ENCODE measurements at places on chromosomes 5 and 9. TPM values are rescaled to one million over a fixed set of nuclear protein-coding genes. Genes with fewer than 3 reads are reported as not detected.

Gene PTPN3
- 15.3 TPM for polyA plus RNA-seq

Gene WNT8A
- polyA plus RNA-seq, result not detected

Gene GABRA1
- 0.10 TPM for polyA plus RNA-seq

Gene DNLZ
- polyA plus RNA-seq, result 8.5 TPM

Gene FBP1
- polyA plus RNA-seq, result 207 TPM

Gene TYRP1
- 2.5 TPM for polyA plus RNA-seq

Gene PCDHB16
- not detected for polyA plus RNA-seq

Gene ORM2
- polyA plus RNA-seq, result not detected

Gene OR1Q1
- not detected for polyA plus RNA-seq

GRCh38 chr9:101367323-101367722, 17.5 kb downstream of the BAAT start:
- peaks cover 12% of the 10 kb centered on the region for H3K4me1 ChIP-seq
- no peak overlapping the region for H3K4me3 ChIP-seq
- DNase-seq, result no peak
- H3K27me3 ChIP-seq, result no peaks in the 10 kb centered on the region

GRCh38 chr5:31193591-31194467, at the start of gene CDH6:
Gene CDH6, plus strand, starts transcription at chr5:31193686. Its CDS starts 73,788 bp downstream, at chr5:31267474.
- H3K4me3 ChIP-seq, result peak within 1 kb of the TSS; percentile 54
- H3K27ac ChIP-seq, result peak within 1 kb of the TSS; percentile 73
- H3K4me1 ChIP-seq, result no peaks in the 10 kb centered on the region
- DNase-seq, result peak; percentile 71
- no peaks in the 10 kb centered on the region for H3K27me3 ChIP-seq
- no peaks in the 10 kb centered on the region for H3K36me3 ChIP-seq

DNA sequence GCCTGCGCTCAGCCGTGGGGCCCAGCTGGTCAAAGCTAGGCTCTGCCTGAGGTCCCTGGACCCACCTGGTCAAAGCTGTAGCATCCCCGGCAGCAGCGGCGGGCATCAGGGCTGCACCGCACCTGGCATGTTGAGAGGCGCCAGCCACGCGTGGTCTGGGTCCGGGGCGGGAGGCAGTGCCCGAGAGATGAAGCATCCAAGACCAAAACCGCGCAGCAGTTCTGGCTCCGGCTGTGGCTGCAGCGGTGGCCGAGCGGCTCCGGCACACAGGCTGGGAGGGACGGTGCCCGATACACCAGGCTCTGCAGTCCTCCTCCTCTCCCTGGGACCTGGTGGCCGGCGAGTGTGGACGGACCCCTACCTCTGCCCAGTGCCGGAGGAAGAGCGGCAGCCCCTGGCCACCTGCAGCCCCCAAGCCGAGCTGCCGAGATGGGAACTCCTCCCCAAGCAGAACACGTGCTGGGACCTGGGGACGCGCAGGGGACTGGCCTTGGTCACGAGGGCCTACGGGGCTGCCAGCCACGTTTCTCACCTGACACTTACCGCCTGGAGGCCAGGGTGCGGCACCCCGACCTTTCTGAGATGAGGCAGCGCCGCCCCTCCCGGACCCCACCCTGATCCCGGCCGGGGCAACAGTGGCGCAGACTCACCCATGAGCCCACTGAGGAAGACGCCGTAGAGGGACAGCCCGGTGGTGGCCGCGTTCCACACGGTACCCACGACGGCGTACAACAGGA, 33.0 kb downstream of the SLC9A3 start:
- no peaks in the 10 kb centered on the region for H3K4me1 ChIP-seq
- no peaks in the 10 kb centered on the region for H3K36me3 ChIP-seq
- peaks cover 2% of the 10 kb centered on the region for H3K27me3 ChIP-seq
- H3K4me3 ChIP-seq, result no peak overlapping the region

- H3K4me1 ChIP-seq, result no peaks in the 10 kb centered on the region
- H3K27ac ChIP-seq, result no peak overlapping the region
- DNase-seq, result no peak
- no peaks in the 10 kb centered on the region for H3K36me3 ChIP-seq
- H3K27me3 ChIP-seq, result no peaks in the 10 kb centered on the region
- H3K4me3 ChIP-seq, result no peak overlapping the region
Measured at GRCh38 chr9:19465586-19466279, 56.9 kb downstream of the ACER2 start.

GRCh38 chr9:22036866-22037626, 27.9 kb upstream of the CDKN2B start:
- no peaks in the 10 kb centered on the region for H3K27me3 ChIP-seq
- DNase-seq, result no peak
- peaks cover 4% of the 10 kb centered on the region for H3K4me1 ChIP-seq

- no peaks in the 10 kb centered on the region for H3K4me1 ChIP-seq
- no peaks in the 10 kb centered on the region for H3K27me3 ChIP-seq
- H3K36me3 ChIP-seq, result no peaks in the 10 kb centered on the region
Measured at GRCh38 chr5:172502969-172503368, 48.6 kb upstream of the SH3PXD2B start.

DNA sequence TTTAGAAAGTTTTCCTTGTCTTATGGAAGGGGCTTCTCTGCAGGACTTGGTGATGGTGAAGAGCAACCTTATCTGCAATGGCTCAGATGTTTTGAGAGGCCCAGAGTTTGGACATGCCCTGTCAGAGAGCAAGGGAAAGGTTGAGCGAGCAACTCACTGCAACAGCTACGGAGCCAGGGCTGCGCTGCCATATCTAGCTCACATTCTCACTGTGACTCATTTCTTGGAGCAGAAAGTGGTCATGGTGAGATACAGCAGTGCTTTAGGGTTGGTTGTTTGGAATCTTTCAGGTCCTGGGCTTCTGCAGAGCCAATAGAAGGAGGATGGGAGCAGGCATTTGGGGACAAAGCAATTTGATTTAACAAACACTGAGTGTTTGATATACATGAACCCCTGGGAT, 12.3 kb downstream of the GLRA1 start:
- no peak overlapping the region for H3K27ac ChIP-seq
- H3K4me1 ChIP-seq, result no peaks in the 10 kb centered on the region
- DNase-seq, result no peak
- H3K4me3 ChIP-seq, result no peak overlapping the region

DNA sequence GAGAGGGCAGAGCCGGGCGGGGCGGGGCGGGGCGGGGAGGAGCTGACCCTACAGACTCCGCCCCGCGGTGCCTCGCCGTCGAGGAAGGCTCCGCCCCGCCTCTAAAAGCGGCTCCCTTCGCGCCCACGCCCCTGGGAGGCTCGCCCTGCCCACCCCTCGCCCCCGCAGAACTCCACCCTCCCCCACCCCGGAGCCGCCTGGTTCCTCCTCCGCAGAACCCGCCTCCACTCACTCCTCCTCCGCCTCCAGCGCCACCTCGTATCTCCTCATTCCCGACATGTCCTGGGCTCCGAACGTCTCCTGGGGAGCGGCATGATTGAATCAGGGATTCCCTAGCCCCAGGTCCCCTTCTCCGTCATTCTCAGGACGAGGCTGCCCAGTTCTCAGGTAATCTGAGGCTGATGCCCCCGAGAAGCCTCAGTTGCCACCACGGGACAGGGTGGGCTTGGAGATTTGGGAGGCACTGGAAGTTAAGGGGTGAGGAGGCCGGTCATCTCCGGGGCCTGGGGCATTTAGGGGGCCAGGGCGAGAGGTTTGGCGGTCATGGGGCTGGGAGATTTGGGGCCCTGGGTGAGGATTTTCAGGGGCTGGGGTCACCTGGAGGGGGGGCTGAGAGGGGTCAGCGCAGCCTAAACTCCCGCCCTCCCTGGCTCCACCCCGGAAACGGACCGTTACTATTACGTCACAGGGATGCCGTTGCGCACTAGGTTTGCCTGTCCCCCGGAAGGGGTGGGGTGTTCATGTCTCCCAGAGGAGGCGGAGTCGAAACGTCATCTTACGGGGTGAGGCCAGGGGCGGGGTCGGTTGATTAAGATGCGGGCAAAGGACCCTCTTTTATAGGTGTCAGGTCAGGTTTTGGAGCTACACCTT, 3.2 kb upstream of the CCL27 start:
- peak overlapping the region; percentile 73 for H3K4me3 ChIP-seq
- H3K27me3 ChIP-seq, result no peaks in the 10 kb centered on the region
- DNase-seq, result peak; percentile 97
- peaks cover 26% of the 10 kb centered on the region for H3K36me3 ChIP-seq
- H3K4me1 ChIP-seq, result peaks cover 9% of the 10 kb centered on the region

DNA sequence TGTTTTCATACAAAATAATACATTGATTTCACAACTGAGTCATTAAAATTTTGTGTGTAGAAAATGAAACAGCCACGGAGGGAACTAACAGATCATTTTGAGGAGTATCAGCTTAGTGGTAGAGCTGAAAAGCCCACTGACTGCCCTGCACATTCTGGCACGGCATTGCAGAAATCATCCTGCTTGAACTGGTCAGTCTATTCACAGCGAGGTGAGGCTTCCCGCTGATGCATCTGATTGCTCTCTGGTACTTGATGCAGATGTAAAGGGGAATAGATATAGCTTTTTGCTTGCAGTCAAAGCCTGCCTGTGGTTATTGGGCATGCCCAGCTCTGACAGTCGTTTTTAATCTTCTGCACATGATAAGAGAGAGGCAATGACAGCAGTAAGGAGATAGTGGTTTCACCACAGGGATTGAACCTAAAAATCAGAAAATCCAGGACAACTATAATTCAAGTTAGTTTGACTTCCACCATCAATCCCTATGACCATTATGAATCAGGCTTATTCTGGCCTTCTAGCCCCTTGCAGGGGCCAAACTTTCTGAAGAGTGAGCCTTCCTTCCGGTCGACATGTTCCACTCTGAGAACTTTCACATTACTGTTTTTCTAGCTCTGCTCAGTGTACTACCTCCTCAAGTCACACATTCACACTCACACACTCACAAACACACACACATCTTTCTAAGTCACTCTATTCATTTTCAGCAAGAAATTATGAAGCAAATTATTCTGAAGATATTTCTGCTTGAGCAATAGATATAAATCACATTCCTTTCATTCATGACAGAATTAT, 782.8 kb upstream of the NUDT12 start:
- no peak overlapping the region for H3K4me3 ChIP-seq
- no peak for DNase-seq
- H3K27ac ChIP-seq, result no peak overlapping the region
- no peaks in the 10 kb centered on the region for H3K4me1 ChIP-seq
- no peaks in the 10 kb centered on the region for H3K36me3 ChIP-seq

- no peaks in the 10 kb centered on the region for H3K36me3 ChIP-seq
- no peaks in the 10 kb centered on the region for H3K4me1 ChIP-seq
- no peak for DNase-seq
- no peak overlapping the region for H3K4me3 ChIP-seq
- no peak overlapping the region for H3K27ac ChIP-seq
Measured at GRCh38 chr5:119789406-119790117, 160.2 kb downstream of the FAM170A start.

DNA sequence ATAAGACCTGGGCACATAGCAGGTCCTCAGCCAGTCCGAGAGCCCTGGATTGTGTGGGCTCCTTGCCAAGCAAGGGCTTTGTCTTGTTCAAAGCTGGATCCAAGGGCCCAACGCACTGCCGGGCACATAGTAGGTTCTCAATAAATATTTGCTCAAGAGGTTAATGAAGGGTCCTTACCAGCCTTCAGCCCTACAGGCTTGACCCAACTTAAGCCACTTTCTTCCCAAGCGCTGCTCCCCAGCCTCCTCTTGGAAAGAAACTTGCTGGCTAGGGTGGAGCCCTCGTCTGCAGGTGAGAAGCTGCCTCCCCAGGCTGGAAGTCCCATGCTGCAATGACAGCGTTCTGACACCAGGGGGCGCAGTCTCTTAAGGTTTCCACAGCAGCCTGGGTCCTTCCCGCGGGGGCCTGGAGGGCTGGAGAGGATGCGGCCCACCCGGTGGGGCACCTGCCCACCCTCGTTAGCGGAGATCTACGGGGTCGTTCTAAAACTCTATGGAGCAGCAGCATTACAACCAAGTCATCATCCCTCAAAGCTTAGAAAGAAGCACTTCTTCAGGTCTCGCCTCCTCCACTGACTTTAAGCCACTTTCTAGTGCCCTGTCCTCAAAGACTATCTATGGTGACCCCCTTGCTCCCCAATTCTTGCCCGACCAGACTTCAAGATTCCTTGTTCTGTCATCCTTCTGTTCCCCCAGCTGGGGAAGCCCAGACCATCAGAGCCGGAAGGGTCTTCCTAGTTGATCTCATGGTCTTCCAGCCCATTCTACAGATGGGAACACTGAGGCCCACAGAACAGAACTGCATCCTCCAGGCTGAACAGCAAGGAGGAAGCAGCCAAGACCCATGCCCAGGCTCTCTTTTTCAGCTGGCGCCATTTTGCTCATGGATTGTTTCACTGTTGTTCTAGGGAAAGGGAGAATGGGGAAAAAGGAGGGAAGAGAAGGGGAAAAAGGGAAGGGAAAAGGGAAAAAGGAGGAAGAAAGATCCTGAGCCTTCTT, 115.4 kb downstream of the LHX2 start:
- DNase-seq, result peak; percentile 80
- H3K4me1 ChIP-seq, result no peaks in the 10 kb centered on the region
- no peak overlapping the region for H3K4me3 ChIP-seq
- H3K36me3 ChIP-seq, result no peaks in the 10 kb centered on the region
